ELF-1 (cell line): ENCODE measurements at places on chromosomes 3 and 15.

DNA sequence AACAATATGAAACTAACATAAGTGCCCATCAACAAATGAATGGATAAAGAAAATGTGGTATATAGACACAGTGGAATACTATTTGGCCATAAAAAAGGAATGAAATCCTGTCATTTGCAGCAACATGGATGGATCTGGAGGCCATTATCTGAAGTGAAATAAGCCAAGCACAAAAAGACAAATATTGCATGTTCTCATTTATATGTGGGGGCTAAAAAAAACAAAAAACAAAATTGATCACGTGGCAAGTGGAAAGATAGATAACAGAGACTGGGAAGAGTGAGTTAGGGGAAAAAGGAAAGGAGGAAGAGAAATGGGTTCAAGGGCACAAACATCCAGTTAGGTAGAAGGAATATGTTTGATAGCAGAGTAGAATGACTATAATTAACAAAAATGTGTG lies 155.9 kb upstream of the BHLHE40 start:
- no peak for DNase-seq

DNA sequence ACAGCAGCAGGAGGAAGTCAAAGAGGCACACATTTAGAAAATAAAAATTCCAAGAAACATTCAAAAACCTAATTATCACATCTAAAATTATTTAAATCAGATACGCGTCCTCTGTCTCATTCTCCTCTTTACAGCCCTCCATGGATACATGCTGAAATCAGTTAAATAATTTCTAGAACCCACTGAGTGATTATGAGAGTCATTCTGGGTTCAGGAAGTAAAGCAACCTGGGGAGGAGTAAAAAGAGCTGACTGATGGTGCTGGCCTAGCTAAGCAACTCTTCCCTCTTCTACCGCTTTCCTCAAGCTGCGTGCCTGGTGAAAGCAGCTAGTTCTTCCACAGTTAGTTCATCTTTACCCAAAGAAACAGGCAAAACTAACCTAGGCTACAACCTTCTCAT lies 48.7 kb downstream of the RAF1 start:
- DNase-seq: no peak

DNA sequence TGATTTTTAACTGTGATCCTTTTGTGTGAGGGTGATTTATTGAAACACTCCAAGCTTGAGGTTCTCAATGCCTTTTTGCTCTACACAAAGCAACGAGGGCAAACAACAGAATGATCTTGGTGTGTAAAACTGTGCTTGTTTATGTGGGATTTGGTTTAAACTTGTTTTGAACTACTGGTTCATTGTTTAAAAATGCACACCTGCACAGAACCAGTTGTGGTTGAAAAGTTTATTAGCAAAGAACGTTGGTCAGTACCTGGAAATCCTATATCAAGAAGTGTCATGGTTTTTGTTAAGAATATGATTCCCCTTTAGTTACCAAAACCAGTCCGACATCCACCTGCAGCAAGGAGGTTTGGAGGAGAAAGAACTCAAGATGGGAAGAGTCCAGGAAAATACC lies 239.4 kb downstream of the WNT5A start:
- DNase-seq: no peak

- no peak for DNase-seq
Measured at GRCh38 chr15:51982770-51983103, 11.2 kb upstream of the LEO1 start.

- no peak for DNase-seq
Measured at GRCh38 chr3:23390446-23390845, 187.3 kb downstream of the UBE2E2 start.

DNA sequence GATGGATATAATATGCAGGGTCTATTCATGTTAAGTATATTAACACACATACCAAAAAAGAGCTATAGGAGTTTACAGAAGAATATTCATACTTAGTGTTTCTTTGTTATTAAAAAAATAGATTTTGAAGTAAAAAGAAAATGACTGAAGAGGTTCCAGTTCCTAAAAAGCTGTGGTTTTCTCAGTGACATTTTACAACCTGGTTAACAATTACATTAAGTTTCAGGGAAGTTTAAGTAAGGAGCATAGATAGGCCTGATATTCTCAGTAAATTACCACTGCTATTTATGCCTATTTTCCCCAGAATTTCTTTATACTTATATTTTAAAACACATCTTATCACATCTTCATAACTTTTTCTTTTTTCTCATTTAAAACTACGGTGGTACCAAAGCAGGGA lies 43.6 kb upstream of the SPTSSB start:
- DNase-seq: no peak

DNA sequence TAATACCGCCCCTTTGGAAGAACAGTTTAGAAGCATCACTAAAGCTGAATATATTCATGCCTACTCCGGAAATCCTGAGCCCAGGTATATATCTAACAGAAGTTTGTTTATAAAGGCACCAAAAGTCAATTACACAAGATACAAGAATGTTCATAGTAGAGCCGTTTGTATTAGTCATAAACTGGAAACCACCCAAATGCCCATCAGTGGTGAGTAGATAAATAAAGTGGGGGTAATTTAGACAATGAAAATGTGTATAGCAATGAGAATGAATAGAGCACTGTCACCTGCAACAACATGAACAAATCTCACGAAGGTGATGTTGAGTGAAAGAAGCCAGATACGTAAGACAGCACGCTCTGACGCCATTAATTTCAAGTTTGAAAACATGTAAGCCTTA lies 68.3 kb upstream of the GLCE start:
- DNase-seq: no peak

DNA sequence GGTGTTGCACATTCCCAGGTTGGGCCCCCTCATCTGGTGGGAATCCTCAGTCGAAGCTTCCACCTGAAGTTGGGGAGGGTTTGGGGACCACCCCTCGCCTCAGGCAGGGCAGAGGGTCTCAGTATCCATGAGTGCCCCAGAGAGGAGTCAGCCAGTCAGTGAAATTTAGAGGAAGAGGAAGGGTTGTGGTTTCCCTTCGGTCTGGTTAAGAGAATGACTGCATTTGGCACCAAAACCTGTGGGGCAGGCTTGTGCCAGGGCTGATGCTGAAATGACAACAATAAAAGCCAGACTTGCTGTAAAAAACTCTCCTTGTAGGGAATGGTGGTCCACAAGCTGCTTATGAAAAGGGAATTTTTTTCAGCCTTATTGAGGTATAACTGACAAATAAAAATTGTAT lies 22.6 kb downstream of the LMCD1 start:
- DNase-seq: no peak

- peak; percentile 69 for DNase-seq
Measured at GRCh38 chr3:38627956-38628355, 21.5 kb downstream of the SCN5A start.

GRCh38 chr3:190340071-190340470 lies 17.8 kb upstream of the CLDN1 start:
- no peak for DNase-seq

DNA sequence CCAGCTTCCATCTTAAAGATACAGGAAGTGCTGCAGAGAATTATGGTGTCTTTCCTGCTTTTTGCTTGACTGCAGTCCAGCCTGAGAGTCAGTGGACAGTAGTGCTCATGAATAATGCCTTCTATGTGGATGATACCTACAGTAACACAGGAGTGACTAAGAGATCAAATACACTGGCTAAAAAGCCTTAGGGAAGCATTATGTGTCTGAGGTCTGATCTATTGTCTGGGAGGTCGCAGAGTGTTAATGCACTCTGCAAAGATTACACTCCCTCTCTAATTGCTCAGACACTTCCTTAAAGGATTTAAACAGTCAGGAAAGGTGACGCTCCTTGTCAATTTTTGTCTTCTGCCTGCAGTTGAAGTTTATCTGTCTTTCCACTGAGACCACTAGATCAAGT lies 183.6 kb downstream of the MCTP2 start:
- no peak for DNase-seq

- DNase-seq: no peak
Measured at GRCh38 chr3:121737644-121738043, 11.9 kb downstream of the GOLGB1 start.

- no peak for DNase-seq
Measured at GRCh38 chr15:101827257-101827656, 15.3 kb downstream of the OR4F15 start.

DNA sequence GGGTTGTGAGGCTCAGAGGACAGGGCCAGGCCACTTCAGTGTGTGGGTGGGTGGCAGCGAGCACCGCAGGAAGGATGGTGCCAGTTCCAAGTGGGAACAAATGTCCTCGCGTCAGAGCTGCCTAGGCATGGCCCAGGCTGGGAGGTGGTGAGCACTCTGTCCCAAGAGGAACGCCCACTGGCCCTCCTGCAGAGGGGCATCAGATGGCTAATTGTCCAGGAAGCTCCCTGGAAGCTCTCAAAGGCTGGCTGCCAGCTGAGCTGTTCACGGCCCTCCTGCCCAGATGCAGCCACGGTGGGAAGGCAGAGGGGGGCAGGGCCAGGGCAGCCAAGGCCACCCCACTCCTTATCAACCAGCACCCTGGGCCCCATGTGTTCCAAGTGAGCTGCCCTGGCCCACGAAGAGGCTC lies 55.2 kb downstream of the IQSEC1 start:
- peak; percentile 48 for DNase-seq

GRCh38 chr3:148329481-148330235 lies 368.0 kb upstream of the AGTR1 start:
- DNase-seq: no peak

GRCh38 chr3:30311781-30312180 lies 294.6 kb upstream of the TGFBR2 start:
- no peak for DNase-seq

GRCh38 chr15:76575274-76575673 lies 238.7 kb downstream of the ISL2 start:
- no peak for DNase-seq

GRCh38 chr3:123282461-123282860 lies 80.7 kb downstream of the SEC22A start:
- no peak for DNase-seq

- no peak for DNase-seq
Measured at GRCh38 chr3:67781871-67782270, 127.5 kb upstream of the SUCLG2 start.

- no peak for DNase-seq
Measured at GRCh38 chr3:22836131-22836530, 367.0 kb upstream of the UBE2E2 start.

GRCh38 chr3:139308560-139308959 lies 35.3 kb upstream of the MRPS22 start:
- DNase-seq: no peak

DNA sequence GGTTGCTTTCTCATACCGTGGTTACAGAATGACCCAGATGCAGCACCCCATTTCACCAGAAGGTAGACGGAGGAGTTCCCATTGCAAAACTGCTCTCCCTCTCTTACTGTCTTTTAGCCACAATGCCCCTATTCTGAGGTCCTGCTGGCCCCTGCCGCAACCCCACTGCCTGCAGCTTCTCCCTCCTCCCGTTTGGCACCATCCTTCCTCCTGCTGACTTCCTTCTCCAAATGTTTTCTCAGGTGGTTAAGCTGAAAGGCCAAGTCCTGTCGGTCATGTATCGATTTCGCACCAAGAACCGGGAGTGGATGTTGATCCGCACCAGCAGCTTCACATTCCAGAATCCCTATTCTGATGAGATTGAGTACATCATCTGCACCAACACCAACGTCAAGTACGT lies 132.3 kb upstream of the ABHD17C start:
- no peak for DNase-seq

DNA sequence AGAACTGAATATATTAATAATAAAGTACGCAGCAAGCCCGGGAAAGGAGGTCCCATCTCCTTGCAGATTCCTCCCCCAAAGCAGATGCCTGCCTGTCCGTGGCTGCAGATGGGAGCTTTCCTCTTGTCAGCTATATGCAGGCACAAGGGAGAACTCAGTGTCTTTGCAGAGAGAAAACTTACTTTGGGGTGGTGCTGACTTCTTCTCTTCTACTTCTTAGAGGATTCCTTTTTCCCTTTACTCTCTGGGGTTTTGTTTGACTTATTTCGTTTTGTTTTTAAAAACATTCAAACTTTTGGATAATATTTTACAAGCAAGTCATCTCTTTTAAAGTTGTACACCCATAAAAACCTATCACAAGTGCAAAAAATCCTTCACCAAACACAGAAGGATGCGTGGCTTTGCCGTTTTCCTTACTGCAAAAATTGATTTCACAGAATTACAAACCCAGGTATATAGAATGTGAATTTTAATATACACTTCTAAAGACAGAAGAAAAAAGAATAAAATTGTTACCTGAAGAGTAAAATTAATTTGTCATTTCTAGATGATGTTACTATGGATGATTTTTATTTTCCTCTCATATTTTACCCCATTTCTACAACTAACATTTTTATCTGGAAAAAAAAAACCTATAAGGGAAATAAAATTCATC lies 65.3 kb upstream of the IGF1R start:
- DNase-seq: no peak

DNA sequence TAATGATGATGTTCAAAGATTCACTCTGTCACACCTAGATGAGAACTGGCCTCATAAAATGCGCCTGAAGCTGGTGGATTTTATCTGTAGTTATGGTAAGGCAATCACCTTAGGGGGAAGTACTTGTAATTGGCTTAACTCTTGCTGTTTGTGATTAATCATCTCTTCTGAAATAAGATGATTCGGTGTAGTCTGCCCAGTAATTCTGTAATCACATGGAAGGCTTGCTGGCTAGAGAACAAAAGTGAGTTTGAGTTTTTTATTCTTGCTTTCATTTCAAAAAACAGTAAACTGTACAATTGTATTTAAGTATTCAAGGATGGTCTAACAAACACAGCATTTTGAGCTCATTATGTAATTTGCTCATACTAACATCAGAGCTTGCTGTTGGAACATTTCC lies 72.1 kb downstream of the OTOL1 start:
- no peak for DNase-seq

GRCh38 chr15:34682674-34683073 lies 72.1 kb downstream of the GJD2 start:
- DNase-seq: no peak

- no peak for DNase-seq
Measured at GRCh38 chr15:70351391-70351790, 253.7 kb upstream of the TLE3 start.

- DNase-seq: no peak
Measured at GRCh38 chr3:110021659-110022058, 684.3 kb upstream of the DPPA4 start.

DNA sequence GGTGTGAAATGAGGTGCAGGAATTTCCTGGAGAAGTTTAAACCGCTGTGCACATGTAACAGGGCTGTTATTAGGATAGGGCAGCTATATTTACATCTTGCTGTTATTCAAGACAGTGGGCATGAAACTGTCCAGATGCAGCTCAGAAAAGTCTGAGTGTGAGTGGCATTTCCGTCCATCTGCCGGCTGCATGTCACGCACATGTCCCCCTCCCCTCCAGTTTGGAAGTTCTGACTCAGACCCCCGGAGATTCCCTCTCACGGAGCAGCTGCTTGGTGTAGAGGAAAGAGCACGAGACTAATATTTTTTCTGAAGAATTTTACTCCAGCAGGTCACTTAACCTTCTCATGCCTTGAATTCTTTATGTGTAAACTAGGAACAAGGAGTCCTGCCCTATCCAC lies 69.8 kb downstream of the FEM1B start:
- DNase-seq: no peak

GRCh38 chr3:18575573-18575972 lies 150.4 kb upstream of the SATB1 start:
- no peak for DNase-seq

DNA sequence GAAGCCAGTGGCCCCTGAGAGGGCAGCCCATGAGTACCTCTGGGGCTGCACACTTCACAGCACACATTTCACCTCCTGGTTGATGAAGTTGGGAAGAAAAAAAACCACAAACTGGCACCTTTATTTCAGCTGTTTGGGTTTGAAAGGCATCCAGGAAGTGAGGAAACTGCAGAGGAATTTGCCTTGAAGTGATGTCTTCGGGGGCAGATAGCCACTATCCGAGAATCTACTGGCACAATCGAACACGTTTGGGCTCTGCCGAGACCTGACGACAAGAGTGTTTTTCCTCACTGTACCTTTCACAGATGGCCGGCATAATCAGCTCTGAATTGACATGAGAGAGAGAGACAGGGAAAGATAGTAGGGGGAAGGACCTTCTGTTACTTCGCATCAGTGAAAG lies 59.7 kb downstream of the LRIG1 start:
- DNase-seq: peak; percentile 52
